ENCODE measurements at places on chromosomes 3 and 15. TPM values are rescaled to one million over a fixed set of nuclear protein-coding genes. Genes with fewer than 3 reads are reported as not detected.
A peak's percentile ranks its signal among the peaks of the same experiment; 100 is the strongest.

DNA sequence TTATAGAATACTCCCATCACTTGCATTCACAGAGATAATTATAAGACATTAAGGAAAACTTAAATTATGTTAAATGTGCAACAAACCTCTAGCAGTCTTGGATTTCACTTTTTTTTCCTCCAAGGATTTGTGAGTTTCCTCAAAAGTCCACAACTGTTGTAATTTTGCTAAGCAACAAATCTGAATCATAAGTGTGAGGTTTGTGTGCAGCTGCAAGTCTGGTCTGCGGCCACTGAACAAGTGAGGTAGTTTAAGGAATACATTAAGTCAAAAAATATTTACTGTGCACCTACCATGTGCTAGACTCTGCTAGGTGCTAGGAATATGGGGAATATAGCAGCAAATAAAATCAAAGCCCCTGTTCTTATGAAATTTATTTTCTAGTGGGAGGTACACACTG lies 70.2 kb downstream of the LRRC28 start:
- no peak for DNase-seq

EID1 gene
- 333 TPM for polyA plus RNA-seq

DNA sequence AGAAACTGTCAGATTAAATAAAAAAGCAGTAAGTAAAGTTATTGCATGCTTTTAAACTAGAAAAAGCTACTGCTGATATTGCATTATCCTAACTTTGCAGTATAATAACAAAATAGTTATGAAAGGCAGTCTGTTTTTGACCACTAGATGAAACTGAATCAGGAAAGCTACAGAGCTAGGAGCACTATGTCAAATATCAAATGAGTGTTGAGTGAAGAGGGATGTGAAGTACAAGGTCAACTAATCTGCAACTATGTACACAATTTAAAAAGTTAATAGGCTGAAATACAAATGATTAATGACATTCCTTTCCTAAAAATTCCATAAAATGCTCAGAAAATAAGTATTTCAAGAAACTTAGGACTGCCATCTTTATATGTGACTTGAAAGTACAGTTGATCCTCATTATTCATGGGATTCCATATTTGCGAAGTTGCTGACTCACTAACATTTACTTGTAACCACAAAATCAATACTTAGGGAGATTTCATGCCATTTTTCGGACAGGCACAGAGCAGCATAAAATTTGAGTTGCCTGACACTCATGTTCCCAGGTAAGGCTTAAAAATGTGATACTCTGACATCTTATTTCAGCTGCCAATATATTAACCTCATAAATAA lies 34.5 kb downstream of the SLC4A7 start:
- DNase-seq, result no peak

BNC1 gene
- not detected for polyA plus RNA-seq

GRCh38 chr3:194930377-194931204 lies 244.9 kb downstream of the FAM43A start:
- DNase-seq, result peak; percentile 70

ZMYND10 gene
- 0.13 TPM for polyA plus RNA-seq

DNA sequence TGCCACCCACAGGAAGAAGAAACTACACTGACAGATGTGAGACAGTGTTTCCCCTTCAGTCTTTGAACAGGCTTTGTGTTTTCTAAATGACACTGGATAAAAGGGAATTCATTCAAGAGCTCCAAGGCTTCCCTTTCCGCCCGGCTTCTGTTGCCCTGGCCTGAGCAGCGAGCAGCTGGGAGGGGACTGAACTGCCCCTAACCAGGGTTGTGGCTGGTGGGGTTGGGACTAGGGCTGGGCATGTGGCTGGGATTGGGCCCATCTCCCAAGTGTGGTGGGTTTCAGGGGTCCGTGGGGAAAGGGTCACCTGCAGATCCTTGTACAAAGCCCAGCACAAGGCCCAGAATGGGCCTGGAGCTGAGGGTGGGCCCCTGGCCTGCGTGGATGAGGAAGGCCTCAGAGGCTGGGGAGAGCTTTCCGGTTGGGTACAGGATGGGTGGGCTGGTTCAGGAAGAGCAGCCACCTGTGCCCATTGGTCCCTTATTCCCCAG lies 10.4 kb downstream of the VILL start:
- DNase-seq, result no peak

ALDH1A2 gene
- polyA plus RNA-seq, result 15.1 TPM

GRCh38 chr15:58795825-58796224 lies 24.7 kb downstream of the MINDY2 start:
- no peak for DNase-seq

DNA sequence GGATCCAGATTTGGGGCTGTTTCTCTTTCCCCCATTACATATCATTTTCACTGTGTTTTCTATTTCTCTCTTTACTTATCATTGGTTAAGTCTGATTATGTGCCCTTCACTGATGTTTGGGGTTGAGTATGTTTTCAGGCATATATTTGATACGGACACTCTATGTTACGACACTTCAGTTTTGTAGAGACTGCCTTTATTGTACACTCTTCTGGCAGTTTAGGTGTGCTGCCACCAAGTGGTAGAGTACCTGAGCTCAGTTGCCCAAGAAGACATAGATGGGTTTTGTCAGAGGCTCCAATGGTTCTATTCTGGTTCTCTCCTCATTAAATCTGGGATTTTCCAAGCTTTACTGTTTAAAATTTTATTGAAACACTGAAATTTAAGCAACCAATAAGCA lies 255.0 kb upstream of the ROPN1 start:
- DNase-seq, result no peak

HESX1 gene
- polyA plus RNA-seq, result 1.8 TPM

DNA sequence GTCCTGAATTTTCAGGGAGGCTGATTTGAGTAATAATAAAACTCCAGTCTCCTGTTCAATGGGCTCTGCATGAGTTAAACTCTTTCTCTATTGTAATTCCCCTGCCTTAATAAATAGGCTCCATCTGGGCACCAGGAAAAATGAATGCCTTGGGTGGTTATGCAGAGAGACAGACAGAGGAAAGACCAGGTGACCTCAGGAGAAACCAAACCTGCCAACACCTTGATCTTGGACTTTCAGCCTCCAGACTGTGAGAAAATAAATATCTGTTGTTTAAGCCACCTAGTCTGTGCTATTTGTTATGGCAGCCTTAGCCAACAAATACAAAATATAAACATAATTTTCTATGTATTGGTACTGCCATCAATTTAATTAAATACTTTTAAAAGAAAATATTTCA lies 64.8 kb upstream of the RAP2B start:
- DNase-seq, result no peak

- no peak for DNase-seq
These were observed 16.6 kb downstream of the KPNA1 start for GRCh38 chr3:122498152-122498551.

- no peak for DNase-seq
These were observed 16.2 kb downstream of the ZBTB11 start for GRCh38 chr3:101660714-101661113.

HLTF gene
- polyA plus RNA-seq, result 15.2 TPM

DNA sequence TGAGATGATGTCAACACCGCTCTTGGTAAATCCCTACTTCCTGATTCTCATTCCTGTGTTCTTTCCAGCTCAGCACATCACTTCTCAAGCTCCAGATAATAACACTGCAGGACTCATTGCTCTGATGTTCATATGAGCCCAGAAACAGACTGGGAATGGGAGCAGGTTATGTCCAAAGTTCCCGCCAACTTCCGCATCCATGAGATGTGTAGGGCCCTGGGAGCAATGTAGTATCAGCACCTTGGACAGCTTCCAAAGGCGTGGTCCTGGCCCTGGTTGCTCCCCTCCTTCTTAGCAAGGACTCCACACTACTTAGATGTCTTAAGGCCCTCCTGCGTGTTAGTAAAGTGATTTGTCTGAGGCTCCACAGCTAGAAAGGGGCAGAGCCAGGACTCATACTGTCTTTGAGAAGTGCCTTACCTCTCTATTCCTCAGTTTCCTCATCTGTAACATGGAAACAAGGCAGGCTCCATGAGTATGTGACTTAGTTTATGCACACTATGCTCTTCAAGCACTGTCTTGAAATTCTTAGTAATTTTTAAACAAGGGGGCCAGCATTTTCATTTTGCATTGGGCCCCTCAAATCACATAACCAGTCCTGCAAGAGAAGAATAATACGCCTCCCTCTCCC lies 27.9 kb upstream of the SLC6A1 start:
- no peak for DNase-seq

DNA sequence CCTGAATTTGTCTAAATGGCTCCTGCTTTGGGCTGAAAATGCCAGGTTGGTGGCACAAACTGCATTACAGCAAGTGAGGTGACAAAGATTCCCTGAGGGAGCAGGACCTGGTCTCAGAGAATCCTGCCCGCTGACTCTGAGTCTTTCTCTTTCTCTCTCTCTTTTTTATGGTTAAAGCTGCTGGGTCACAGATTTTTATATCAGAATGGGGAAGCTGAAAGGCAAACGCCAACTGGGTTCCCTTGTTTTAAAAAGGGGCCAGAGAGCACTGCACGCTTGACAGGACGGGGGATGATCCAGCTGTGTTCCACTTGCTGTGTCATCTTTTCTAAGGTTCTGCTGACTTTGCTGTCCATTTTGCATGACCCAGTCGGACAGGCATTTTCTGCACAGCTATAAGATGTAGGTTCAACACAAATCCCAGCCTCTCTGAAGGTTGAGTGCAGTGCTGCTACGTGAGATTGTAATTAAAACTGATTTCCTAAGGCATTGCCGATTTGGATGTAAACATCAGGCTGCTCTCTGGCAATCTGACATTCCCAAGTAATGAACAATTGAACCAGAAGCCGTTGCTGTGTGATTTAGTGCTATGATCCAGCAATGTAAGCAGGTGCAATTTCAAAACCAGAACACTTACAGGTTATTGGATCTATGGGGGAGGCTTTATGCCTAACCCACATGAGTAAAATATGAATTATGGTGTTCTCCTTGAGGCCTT lies 25.8 kb downstream of the ARHGEF3 start:
- no peak for DNase-seq

DNA sequence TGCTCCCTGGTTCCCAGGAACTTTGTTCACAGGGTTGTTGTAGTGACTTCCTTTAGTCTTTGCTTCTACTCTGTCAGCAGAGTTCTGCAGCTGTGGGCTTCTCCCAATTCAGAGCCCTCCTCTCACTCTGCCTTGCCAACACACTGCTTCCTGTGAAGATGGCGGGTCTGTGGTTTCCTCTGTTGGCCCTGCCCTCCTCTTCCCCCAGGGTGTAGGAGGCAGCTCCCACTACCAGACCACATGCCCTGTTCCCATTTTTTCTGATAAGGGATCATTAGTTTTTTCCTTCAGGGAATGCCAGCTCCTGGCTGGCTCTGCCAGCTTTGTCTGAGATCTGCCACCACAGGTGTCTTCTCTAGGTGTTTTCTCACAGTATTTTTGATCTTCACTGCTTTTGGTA lies 12.7 kb downstream of the SPSB4 start:
- no peak for DNase-seq

DNA sequence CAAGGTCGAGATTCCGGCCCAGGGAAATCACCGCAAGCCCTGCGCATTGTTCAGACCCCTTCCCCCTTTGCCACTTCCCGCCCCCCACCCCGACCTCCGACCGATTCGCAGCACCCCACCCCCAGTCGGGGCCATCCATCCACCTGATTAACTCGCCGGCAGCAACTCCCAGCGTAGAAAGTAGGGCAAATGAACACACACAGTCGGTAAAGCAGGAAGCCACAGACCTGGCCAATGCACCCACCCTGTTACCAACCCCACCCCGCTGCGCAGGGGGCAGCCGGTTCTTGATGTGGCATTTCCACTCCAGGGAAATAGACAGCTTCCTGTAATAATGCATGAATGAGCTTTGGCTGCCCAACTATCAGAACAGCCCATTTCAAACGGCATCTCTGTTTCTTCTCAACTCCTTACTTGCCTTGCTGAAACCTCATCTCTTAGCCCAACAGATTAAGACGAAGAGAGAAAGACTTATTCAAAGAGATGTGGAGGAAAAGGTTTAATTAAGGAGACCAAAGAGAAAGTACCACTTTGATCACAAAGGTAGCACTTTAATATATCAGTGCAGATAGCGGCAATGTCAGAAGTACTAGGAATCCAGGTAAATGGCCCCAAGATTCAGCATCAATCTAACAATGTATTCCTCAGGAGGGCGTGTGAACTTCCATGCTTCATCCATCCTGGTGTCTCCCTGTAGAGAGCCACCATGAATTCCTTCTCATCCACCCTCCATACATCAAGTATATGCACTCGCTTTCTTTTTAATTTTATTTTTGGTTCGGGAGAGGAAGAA lies 1.9 kb downstream of the TNIK start:
- no peak for DNase-seq

C3orf20 gene
- not detected for polyA plus RNA-seq

- DNase-seq, result no peak
These were observed 150.7 kb downstream of the SST start for GRCh38 chr3:187519428-187519890.

DNA sequence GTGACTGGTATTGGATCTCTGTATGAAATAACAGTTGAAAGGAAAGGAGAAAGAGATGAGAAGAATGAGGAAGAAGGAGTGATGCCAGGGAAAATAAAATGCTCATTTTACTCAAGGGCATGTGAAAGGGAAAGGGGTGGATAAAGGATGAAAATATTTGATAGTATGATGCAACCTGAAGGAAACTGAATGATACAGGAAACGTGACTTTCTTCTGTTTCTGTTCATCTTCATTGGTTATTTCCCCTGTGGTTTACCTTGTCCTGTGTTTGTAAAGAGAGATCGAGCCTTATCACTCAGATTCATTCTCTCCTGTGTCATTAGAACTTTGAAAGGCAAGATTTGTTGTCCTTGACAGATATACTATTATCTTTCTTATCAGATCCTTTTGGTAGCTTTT lies 243.6 kb upstream of the SLITRK3 start:
- no peak for DNase-seq

LACTB gene
- polyA plus RNA-seq, result 20.9 TPM

GRCh38 chr3:26682406-26682805 lies 59.8 kb downstream of the LRRC3B start:
- no peak for DNase-seq

TNFSF10 gene
- polyA plus RNA-seq, result 8.0 TPM

- DNase-seq, result no peak
These were observed 92.8 kb upstream of the UBE2E1 start for GRCh38 chr3:23712656-23713559.

DNA sequence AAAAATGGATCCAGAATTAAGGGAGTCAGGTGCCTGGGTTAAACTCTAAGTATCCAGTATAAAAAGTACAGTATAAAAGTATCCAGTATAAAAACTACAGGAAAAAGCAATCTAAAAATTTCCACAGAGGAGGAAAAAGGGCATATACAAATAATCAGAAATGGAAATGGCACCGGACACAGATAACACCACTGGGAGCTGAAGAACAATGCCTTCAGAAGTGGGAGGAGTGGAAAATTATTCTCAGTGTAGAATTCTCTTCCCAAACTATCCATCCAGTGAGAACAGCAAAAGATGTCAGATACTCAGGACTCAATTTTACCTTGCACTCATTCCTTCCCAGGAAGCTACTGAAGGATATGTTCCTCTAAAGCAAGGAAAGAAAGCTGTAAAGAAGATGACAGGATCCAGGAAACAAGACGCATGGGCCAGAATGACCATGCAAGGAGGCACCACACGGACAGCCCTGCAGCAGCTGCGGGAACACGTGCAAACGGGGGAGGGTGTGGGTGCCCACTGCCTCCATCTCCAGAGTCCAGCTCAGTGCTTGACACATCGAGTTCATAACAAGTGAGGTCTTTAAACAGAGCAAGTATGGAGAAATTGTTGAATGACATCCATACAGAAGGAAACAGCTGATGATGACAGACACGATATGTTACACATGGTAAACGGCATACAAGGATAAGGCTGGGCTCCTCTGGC lies 68.5 kb downstream of the CHSY1 start:
- no peak for DNase-seq
